ENCODE measurements at places on chromosomes 16 and 17.

GRCh38 chr17:32827227-32827626, 49.7 kb downstream of the MYO1D start:
- peak; percentile 24 for DNase-seq

GRCh38 chr17:41049110-41049509, 2.0 kb upstream of the KRTAP2-1 start:
- peak; percentile 86 for DNase-seq

GRCh38 chr17:77768248-77768852, 190.2 kb upstream of the TNRC6C start:
- DNase-seq: peak; percentile 44

DNA sequence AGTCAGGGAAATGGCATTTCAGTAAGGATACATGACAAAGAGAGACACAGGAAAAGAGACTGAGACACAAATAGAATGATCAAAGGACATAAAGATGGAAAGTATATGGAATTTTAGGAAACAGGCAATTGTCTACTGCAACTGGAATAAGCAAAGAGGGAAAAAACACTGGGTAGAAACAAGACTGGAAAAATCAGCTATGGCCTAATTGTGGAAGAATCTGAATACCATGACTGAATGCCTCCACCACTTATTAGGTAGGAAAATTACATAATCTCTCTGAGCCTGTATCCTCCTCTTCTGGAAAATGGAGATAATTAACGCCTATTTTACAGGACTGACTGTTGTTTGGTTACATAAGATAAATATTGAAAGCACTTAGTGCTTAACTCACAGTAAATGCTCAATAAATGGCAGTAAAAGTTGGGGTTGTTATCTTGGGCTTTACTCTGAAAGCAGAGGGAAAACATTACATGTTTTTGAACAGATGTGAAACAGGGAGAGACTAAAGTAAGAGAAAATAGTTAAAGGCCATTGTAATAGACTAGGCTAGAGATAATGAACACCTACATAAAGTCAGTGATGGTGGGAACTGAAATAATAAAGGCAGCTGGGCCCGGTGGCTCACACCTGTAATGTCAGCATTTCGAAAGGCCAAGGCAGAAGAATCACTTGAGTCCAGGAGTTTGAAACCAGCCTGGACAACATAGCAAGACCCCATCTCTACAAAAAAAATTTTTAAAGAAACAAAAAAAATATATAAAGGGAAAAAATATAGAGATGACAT, 63.5 kb upstream of the C17orf78 start:
- DNase-seq: peak; percentile 27

DNA sequence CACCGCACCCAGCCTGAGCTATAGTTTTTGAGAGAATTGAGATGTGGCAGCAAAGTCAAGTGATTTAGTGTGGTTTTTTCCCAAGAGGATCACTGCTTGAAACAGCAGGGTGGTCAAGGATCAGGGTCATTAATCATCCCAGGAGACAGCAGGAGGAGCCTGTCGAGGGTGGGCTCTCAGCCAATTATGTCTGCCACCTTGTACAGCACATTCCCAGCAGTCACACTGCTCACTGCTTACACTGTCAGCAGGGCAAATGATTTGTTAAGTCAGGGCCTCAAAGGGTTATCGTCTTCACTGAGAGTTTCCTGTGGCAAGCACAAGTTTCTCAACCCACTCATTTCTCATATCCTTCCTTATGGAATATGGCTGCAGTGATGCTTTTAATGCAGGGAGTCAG, 13.2 kb downstream of the B3GNT9 start:
- DNase-seq: no peak

DNA sequence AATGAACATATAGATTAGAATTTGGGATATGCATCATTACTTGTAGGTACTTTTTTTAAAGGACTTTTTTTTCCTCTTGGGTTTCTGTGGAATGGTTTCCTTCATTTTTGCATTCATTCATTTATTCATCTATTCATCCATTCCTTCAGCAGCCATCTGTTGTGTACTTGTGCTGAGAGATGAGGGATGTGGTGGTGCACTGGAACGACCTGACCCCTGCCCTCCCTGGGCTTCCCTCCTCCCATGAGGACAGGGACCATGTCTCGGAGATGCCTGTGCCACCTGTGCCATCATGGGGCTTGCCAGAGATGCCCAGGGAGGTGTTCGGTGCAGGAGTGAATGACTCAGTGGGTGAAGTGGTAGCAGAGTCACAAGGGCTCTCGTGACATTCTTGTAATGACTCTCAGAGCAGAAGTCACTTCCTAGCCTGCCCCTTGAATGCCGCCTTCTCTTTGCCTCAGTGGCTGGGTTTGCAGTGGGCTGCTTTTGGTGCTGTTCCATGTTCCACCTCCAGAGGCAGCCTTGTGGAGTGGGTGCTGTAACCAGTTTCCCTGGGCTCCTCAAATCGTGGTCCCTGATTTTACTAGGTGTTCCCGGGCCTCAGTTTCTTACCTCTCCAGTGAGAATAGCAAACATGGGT, 43.9 kb downstream of the CLEC16A start:
- DNase-seq: peak; percentile 27

DNA sequence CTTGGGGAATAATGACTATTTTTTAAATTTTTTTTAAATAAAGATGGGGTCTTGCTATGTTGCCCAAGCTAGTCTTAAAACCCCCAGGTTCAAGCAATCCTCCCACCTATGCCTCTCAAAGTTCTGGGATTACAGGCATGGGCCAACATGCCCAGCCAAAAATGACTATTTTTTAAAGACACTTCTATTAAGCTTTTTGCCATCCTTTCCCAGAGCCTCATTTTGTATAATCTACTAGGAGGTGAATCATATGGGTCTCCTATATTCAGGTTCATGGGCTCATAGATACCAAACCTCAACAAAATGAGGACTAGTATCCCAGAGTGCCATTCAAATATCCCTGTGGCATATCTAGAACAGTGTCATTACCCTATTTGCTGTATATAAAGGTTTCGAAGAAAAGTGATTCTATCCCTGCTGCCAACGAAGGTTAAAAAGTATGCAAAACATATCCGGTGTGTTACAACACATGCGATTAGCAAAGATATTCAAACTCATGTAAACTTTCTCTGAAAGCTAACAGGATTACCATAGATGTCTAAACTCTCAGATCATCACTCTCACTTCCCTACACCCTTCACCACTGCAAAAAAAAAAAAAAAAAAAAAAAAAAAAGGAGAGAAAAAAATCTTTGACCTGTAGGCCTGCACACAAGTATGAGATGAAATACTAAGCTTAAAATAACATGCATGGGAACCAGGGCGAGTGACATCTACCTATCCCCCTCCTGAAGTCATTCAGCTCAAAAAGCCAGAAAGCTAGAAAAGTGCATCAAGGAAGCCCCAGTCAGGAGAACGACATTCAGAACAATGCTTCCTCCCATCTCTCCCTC, 23.5 kb downstream of the XPO6 start:
- no peak for DNase-seq

- DNase-seq: no peak
These were observed 807.3 kb upstream of the CA10 start for GRCh38 chr17:52965856-52966255.

GRCh38 chr16:46927273-46927672, 43.1 kb downstream of the GPT2 start:
- no peak for DNase-seq

- no peak for DNase-seq
These were observed 5.3 kb downstream of the DRC7 start for GRCh38 chr16:57699899-57700298.

DNA sequence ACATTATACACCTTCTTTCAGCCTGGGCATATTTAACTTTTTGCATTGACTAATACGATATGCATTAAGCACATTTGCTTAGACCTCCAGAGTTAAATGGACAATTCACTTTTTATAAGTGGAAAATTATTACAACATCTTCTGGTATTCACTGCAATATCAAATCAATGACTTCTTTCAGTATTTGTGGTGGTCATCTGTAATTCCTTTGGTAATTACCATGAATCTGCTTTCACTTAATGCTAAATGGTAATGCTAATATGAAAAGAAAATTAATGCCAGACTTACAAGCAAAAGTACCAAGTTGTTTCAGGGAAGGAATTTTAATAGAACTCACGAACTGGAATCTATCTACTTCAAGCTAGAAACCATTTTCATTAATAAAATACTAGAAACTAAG, 6.4 kb downstream of the GPATCH8 start:
- peak; percentile 12 for DNase-seq

DNA sequence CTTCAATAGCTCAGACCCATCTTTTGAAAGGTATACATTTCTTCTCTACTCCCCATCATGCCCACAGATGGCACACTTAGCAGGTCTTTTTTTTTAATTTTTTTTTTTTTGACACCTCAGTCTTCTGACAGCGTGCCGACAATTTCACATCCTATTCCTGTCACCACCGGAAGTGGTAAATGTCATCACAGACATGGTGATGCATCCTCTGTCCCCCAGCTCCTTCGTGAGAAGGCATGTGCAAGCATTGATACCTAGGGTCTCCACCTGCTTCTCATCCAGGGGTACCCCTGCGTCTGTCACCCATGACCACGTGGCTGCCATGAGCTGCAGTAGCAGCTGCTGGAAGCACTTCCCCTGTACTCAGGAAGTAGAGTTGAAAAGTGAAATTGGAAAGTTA, 35.6 kb downstream of the ELAC2 start:
- DNase-seq: no peak

GRCh38 chr16:85453194-85453678, 159.9 kb upstream of the GSE1 start:
- no peak for DNase-seq

Data from GM23248 (cell line).